Left ventricle myocardium inferior (tissue), 1 donor: ENCODE measurements at places on chromosomes 6 and 20. TPM values are rescaled to one million over a fixed set of nuclear protein-coding genes. Genes with fewer than 3 reads are reported as not detected.
A peak's percentile ranks its signal among the peaks of the same experiment; 100 is the strongest.

DNA sequence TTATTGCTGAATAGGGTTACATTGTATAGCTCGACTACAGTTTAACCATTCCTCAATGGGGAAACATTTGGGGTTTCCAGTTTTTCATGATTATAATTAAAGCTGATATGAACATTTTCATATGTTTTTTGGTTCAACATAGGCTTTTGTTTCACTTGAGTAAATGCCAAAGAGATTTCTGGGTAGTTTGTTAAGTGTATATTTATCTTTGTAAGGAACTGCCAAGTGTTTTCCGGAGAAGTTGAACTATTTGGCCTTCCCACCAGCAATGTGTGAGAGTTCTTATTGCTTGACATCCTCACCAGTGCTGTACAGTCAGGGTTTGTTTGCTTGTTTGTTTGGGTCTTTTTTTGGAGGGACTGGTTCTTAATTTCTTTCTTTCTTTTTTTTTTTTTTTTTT is 83.7 kb upstream of the RALY start:
- DNase-seq: no peak

DNA sequence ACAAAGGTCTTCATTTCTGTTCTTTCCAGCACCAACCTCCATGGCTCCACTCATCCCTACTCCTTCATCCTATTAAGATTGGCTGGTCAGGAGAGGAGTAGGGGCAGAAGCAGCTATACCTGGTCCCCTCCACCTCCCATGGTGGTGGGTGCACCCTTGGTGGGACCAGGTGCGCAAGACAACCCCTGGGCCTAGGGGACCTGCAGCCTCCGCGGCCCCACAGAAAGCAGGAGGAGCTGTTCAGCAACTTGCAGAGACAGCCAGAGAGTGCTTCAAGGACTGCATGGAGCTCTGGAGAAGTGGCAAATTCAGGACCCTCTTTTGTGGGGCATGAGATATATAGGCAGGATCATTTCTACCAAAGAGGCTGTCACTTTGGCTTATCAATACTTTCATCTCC is 9.8 kb downstream of the ULBP2 start:
- no peak for DNase-seq

DNA sequence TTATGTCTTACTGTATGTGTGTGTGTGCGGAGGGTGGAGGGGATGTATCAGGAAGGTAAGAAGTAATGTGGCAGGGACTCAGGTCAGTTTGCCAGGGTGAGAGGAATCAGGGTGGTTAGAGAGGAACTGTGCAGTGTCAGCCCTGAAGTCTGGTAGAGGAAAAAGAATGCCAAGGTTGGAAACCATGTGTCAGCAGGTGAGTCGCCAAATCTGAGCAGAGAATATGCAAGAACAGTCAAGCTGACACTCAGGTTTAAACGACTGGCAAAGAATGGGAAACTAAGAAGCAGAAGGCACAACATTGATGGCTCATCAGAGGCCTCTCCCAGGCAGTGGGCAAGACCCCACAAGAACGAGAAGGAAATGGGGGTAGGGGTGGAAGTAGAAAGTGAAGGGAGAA is 107.5 kb upstream of the TBX18 start:
- DNase-seq: no peak

- no peak for DNase-seq
Observed at GRCh38 chr6:168686831-168687730, 246.1 kb downstream of the SMOC2 start.

- DNase-seq: no peak
Observed at GRCh38 chr6:157255079-157255478, 68.2 kb downstream of the TMEM242 start.

DNA sequence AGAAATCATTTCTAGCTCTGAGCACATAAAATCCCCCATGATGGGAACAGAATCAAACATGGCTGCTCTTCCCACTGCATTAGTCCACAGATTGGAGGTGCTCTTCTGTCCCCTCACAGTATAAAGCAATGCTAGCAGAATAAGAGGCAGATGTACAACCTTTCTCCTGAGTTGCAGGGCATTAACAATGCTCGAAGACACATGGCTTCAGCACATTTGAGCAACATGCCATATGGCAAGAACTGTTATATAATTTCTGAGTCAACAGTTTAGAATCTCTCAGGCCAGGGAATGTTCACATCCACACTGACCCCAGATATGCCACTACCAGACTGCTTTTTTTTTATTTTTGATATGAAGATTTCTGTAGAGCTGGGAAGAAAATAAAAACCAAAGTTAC is 119.6 kb downstream of the KIF13A start:
- no peak for DNase-seq

DNA sequence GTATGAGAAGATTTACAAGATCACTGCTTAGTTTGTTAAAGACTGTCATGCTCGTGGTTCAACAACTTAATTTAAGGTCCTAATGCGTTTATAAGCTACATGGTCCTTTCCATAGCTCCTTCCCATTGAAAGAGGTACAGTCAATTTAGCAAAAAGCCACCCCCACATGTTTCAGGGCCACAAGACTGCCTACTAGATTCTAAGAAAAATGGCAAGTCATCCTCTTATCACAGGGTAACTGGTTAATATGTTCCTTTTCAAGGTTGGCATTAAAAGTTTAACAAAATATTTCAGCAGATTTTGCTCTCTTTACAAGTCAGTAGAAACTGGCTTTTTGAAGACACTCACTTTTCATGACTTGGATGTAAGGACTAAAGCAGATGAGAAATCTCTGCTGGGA is 15.7 kb downstream of the GSTA3 start:
- DNase-seq: no peak

DNA sequence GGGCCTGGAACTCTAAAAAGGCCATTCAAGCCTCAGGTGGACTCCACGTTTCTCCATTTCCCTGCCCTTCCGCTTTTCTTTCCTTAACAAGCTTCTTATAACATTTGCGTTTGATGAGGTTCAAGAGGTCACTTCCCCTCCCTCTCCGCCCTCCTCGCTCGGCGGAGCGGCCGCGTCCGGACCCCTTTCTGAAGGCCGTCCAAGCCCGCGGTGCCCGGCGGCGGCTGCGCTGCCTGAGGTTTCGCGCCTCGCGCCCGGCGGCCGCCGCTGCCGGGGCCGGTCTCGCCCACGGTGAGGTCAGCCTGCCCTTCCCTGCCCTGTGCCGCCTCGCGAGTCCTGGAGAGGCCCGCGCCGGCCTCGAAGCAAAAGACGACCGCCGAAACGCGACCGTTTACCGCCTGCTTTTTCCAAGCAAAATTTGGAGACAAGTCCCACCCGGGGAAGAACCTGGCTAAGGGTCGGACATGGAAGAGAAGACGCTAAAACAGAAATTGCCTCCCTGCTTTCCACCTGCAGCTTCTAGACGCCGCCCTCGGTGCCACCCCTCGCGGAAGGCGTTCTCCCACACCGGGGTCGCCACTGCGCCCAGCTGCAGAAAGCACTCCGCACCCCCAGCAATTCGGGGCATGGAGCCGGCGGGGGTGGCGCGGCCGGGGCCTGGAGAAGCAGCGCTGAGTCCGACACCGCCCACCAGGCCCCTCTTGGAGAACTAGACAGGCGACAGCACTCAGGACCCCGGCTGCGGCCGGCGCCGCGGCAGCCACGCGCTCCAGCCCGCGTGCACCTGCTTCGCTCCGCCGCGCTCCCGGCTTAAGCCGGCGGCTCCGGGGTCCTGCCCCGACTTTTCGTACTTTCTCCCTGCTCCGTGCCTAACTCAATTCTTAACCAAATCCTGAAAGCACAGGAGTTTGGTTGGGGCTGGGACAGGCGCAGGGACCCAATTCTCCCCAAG is 11.0 kb upstream of the FOXF2 start:
- DNase-seq: no peak

DNA sequence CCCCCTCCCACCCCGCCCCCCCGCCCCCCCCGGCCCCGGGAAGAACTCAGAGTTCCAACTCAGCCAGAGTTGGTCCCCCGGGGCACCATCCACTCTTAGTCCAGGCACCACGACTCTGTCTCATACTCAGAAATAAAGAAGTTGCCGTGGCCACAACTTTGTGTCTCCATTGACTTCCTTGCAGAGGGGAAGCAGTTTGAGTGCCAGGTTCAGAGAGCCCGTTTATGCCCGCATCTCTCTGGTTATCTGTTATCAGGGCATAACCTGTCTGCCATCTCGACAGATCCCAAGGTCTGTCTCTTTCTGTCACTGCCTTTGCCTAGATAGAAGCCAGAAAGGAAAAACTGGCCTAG is 605 bp downstream of the CDC5L start:
- DNase-seq: no peak

DNA sequence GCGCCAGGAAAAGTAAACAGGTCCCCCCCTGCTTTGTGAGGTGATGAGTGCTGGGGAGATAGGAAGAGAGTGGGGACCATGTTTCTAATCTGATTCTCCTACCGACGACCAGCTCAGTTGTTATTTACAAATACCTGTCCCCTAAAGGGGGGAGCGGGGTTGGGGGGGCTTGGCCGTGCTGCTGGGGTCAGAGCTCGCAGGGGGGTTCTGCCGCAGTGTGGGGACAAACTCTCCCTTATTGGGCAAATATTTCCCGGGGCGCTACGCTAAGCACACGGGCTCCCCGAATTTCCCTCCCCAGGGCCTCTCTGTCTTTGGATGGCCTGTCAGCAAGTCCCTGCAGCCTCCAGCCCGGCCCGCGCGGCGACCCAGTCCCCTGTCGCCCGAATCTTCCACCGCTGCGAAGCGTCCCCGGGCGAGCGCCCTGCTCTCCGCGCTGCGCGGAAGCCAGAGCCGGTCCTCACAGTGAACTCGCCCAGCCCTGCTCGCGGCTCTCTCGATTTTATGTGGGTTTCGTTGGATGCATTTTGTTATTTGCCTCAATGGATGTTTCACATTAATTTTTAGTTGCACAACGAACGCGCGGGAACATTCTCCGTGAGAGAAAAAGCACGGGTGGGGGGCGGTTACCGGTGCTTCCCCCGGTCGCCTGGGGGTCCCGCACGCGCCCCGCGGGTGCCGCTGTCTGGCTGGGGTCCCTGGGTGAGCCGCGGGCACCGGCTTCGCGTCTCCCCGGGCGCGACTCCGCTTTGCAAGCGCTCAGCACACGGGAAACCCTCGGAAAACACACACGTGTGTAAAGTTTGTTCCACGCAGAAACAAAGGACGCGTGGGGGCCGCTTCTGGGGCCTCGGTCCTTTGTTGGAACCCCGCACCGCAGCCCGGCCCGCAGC is 1.5 kb upstream of the STX16 start:
- peak; percentile 39 for DNase-seq

DNA sequence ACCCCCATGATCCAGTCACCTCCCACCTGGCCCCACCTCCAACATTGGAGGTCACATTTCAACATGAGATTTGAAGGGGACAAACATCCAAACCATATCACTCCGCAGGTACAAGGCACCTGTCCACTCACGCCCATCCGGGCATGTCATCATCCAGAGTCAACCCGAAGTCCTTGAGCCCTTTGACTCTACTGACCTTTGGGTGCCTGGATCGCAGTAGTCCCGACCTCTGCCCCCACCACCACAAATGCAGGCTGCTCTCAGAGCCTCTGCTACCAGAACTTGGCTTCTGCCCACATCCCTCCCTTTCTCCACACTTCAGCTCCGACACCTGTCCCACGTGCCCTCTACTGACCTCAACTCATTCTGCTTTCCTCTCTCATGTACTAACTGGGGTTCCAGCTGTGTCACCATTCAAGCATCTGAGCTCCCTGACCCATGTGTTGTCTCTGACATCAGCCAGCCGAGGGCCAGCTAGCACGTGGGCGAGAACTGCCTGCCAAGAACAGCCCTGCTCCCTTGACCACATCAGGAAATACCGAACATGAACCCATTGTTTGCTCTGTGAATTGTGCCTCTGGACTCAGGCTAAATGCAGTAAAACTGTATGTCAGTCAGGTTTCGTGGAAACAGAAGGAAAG is 498.3 kb upstream of the SULF2 start:
- DNase-seq: peak; percentile 42

GRCh38 chr6:164569509-164569908 is 739.9 kb downstream of the C6orf118 start:
- no peak for DNase-seq

FRMD1 gene
- 0.16 TPM for total RNA-seq

GSTA5 gene
- not detected for total RNA-seq

KIZ gene
- 42.3 TPM for total RNA-seq

BTNL2 gene
- total RNA-seq: not detected

TMEM200A gene
- total RNA-seq: not detected

RAET1E gene
- total RNA-seq: 0.19 TPM
